NCI-H2171 (cell line): ENCODE measurements at places on chromosomes 2 and 18.

DNA sequence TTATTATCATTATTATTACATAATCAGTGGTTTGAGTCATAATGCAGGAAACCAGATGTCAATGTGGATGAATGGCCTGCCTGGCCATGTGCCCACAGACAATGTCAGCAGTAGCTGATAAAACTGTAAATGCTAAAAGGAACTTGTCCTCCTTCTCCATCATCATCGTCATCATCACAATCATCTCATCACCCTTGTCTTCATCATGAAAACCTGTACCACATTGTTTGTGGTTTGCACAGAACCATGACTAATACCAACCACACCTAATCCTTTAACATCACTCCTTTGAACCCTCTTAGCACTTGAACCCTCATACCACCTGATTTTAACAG is 96.0 kb downstream of the HNMT start:
- DNase-seq: no peak

DNA sequence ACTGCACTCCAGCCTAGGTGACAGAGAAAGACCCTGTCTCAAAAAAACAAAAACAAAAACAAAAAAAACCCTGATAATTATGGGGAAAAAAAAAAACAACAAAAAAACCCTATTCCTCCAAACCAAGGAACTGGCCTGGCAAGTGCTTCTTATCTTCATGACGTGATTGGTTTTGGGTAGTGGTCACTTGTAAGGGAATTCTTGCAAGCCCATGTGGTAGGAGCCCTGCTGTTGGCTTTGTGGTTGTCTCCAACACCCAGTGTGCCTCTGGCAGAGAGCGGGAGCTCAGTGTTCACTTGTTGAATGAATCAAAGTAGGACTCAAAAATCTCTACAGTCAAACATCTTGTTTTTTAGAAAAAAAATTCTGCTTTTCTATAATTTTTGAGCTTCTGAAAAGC is 6.0 kb downstream of the GALM start:
- no peak for DNase-seq

DNA sequence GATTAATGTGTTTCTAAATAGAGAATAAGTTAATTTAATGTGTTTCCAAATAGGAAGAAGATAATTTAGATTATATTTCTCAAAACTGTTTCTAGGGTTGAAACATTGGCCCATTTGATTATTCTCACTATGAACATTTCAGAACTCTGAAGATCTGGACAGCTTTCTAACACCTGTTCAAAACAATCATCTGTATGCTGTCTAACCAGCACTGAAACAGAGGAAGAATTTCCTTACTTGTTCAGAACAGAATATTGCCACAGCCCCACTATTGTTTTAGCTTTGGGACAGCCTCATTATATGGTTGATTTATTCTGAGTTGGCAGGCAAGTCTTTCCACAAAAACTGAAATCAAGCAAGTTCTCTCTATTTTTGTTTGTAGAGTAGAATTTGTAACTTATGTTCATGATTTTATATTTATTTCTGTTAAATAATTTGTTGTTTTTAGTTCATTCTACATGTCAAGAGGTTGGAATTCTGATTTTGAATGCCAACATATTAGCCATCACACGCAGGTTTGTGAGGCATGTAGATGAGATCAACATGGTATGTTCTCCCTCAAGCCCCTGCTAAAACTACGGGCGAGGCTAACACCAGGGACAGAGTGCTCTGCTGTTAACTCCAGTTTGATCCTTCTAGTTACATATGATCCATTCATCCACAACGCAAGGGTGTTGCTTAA is 11.2 kb downstream of the IL18RAP start:
- no peak for DNase-seq

- no peak for DNase-seq
Observed at GRCh38 chr18:39730606-39731005, 2165.0 kb upstream of the CELF4 start.

DNA sequence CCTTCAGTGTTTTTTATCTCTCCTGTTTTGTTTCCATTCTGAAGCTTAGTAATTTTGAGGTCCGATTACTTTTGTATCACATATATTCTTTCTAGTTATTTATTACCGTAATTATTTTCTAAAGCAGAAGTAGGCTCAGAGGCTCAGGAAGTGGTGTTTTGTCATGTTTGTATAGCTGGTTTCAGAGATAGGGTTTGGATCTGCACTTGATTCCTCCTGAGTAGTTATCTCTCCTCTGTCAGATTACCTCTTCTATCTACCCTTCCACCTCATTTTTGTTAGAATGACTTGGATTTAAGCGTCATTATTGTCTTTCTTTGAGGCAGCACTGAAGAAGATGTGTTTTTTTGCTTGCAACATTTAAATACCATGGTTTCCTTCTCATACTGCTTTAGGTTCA is 95.4 kb downstream of the MTA3 start:
- DNase-seq: no peak
